ENCODE measurements at places on chromosomes 13 and 19.
A peak's percentile ranks its signal among the peaks of the same experiment; 100 is the strongest.

- no peak for DNase-seq
Measured at GRCh38 chr19:45159210-45159970, 1.4 kb downstream of the NKPD1 start.

DNA sequence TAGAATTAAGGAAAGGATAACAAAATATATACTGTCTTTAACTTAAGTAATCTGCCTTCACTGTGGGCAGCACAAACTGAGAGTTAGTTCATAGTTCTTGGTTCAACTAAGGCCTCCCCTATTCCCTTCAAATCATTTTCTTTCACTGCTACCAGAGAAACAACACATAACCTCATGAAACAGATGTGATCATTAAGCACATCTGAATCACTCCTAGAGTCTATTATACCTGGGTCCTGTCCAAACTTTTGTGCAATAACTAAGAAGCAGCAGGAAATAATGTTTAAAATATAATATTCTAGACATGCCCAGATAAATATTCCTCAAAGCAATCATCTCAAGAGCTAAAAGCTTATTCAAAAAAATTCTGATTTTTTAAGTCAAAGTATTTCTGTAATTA, 62.9 kb downstream of the ZC3H13 start:
- DNase-seq = no peak

DNA sequence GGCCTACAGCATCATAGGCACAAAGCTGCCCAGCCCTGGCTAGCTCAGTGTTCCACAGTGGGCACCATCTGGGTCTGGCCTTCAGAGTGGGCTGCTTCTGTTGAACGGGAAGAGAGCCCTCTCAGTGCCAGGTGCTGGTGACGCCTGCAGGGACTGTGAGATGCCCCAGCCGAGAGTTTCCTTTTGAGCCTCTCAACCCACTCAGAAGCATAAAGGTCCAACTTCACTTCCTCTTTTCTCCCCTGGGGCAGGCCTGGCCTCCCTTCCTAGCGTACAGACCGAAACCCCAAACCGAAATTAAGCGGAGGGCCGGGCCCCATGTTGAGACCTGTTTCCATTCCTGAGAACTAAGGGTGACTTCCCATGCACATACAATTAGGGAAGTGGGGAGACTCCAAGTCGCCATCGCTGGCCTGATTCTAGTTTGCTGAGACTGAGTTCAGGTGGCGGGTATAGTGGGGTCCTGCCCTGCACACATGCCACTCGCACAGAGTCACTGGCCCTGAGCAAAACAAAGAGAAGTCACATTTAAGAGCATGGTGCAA, 6.9 kb downstream of the RAB8A start:
- no peak for DNase-seq

- no peak for DNase-seq
Measured at GRCh38 chr13:74845806-74846205, 636.2 kb downstream of the TBC1D4 start.

DNA sequence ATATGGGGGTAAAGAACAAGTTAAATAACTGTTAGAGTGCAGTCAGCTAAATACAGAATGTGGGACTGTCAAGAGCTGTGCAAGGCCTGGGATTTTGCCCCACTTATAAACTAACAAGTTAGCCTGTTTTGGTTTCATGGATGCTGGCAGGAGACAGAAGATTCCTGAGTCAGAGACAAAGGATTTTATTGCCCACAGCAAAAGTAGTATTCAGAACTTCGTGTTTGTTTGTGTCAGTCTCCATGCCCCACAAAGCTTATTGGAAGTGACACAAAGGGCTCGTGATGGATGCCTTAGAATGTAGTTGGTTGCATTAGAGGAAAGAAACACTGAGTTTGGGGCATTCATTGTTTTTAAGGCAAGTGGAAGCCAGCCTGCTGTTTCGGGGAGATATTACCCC, 22.2 kb upstream of the SPRYD7 start:
- no peak for DNase-seq

- no peak for DNase-seq
Measured at GRCh38 chr19:16168465-16169081, 4.8 kb downstream of the CIB3 start.

DNA sequence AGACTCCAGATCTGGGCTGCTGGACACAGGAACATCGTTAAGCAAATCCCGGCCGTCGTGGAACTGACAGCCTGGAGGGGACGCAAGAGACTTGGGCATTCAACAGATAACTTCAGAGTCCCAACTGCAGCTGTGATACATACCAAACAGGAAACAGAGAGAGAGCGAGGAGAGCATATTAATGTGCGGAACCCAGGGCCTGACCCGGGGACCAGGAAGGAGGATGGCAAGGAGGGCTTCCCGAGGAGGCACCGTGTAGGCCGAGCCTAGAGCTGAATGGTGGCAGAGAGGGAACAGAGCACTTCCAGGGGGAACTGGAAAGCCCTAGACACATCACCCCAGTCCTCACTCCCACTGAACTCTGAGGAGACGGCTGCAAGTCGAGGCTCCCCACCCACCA, 68.1 kb downstream of the SIPA1L3 start:
- no peak for DNase-seq

GRCh38 chr19:42370626-42371175, 19.4 kb downstream of the CNFN start:
- DNase-seq = no peak

- peak; percentile 39 for DNase-seq
Measured at GRCh38 chr13:59391696-59392095, 772.0 kb downstream of the DIAPH3 start.

DNA sequence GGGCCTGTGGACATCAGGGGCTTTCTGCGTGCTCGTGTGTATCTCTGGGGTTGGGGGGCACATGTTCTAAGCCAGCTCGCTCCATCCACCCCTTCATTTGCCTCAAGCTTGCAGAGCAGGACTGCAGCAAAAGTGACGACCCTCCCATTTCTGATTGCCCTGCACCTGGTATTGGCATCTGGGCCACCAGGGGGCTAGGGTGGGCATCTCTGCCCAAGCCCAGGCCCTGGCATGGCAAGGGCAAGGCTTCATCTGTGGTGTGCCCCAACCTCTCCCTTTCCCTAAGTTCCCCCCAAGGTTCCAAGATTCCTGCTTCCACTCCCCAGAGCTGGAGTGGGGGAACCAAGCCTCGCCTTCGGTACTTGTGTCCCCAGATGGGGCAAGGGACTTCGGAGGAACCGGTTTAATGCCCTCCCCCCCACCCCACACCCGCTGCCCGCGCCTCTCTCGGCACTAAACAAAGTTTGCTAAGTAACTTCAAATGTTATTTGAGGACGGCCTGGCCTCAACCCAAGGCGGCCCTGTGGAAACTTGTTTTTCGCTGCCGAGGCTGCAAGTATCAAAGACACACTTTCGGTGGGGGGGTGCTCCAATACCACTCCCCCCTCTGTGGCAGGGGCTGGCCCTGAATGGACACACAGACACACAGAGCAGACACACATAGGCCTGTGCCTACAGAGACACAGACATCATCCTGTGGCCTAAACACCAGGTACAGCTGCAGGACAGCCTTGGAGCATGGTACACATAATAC, 12.2 kb downstream of the NFIX start:
- no peak for DNase-seq

- no peak for DNase-seq
Measured at GRCh38 chr13:38409771-38410170, 60.1 kb downstream of the UFM1 start.

DNA sequence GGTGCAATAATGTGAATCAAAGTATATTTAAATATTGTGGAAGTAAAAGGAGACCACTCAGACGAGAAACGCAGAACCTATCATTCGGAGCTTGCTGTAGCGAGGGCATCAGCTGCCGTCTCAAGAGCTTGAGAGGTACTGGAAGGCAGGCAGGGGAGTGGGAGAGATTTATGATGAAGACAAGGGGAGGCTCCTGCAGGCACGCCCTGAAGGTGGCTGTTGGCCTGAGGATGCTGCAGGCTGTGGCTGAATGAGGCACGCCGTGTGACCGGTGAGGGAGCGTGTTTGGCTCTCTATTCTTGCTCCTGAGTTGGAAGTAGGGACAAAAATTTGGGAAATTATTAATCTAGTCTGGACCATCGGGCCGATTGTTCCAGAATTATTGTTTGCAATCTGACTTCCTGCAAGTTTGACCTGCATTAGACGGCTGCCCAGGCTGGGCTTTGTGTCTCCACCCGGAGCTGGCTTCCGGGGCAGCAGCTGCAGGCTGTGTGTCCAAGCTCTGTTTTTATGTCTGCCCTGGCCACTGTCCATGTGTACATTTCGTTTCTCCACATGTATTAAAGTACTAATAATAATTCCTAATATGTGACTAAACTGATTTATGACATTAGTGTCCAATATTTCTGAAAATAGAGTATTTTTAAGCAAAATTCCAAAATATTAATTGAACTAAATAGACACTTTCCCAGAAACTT, 91.1 kb upstream of the ANKRD10 start:
- DNase-seq = no peak

DNA sequence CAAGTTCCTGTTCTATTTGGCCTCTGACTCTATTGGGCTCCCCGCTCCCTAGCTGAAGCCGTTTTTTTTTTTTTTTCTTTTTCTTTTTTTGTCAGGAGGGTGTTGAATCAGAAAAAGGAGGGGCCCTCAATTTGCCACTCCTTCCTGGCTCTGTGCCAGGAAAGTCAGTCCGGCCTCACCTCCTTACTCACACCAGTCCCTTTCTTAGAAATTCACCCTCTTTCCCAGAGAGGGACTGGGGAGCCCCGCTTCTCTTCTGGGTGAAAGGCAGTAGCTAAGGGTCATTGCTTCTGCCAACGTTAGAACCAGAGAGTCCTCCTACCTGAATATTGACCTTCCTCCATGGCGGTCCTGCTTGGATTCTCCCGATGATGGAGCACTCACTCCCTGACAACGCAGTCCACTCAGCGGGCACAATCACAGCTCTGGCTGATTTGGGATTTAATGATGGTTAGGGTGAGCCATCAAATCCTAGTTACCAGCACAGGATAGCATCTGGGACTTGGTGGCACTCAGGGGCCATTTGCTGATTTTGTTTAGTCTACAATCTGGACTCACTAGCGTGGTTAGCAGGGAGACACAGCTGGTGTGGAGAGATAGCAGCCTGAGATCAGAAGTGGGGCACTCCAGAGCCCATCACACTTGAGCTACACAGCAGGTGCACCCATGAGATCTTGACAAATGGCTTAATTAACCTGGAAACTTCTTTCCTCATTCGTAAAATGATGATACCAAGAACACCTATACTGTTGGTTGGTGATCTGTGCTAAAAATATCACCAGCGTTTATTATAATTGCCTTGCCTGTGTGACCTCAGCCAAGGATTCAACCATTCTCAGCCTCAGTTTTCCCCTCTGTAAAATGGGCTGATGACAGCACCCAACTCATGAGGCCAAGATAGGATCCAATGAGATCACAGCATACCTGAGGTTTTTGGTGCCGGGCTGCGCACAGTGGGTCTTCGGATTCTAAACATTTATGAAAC, 2.2 kb downstream of the FCER2 start:
- no peak for DNase-seq

GRCh38 chr19:10544242-10544752, 593 bp downstream of the ATG4D start:
- DNase-seq = no peak

GRCh38 chr13:78593652-78594455, 9.5 kb downstream of the POU4F1 start:
- no peak for DNase-seq

GRCh38 chr13:104461049-104461448, 1394.8 kb upstream of the SLC10A2 start:
- no peak for DNase-seq

DNA sequence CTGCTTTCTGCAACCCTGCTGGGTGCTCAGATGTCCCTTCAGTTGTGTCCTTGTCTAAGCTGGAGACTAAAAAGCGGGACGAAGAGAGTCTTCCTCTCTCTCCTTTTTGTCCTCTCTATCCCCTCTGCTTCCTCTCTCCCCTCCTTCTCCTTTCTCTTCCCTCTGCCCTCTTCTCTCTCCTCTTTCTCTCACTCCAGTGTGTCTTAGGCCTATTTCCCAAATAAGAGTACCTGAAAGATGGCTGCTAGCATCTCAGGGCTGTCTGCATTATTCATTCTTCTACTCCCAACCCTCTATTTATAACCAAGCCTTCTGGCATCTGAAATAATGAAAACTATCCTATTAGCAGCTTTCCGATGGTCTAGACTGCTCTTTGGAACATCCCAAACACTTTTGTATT, 729.8 kb downstream of the UQCRFS1 start:
- DNase-seq = no peak

GRCh38 chr19:2607712-2608601, 94.5 kb downstream of the GNG7 start:
- peak; percentile 77 for DNase-seq

DNA sequence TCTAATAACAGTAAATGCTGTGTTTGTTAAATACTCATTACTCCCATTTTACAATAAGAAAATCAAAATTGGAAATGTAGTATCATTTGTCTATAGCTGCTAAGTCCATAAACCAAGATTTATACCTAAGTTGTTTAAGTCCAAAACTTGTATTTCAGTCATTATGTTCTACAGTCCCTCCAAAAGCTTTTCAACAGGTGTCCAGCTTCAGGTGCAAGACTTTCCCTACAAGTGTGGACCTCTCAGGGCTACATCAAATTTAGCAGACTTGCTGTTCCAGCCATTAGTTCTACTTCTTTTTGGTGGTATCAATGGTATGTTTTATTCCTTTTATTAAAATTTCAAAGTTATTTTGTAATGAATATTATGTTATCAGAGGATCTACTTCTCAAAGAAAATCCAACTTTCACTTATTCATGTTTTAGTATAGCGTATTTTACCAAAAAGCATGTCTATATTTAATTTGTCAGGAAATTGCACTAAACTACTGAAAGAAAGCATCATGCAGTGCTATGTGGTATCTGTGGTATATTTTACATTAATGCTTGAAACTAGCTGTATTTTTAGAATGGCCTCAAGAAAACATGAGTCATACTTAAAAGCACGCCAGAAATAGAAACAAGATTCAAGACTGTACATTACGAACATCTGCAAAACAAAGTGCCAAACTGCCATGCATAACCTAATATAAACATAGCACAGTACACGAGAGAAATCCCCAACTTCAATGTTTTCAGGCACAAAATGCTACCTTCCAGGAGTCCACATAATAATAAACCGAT, 44.5 kb downstream of the VWA8 start:
- no peak for DNase-seq

DNA sequence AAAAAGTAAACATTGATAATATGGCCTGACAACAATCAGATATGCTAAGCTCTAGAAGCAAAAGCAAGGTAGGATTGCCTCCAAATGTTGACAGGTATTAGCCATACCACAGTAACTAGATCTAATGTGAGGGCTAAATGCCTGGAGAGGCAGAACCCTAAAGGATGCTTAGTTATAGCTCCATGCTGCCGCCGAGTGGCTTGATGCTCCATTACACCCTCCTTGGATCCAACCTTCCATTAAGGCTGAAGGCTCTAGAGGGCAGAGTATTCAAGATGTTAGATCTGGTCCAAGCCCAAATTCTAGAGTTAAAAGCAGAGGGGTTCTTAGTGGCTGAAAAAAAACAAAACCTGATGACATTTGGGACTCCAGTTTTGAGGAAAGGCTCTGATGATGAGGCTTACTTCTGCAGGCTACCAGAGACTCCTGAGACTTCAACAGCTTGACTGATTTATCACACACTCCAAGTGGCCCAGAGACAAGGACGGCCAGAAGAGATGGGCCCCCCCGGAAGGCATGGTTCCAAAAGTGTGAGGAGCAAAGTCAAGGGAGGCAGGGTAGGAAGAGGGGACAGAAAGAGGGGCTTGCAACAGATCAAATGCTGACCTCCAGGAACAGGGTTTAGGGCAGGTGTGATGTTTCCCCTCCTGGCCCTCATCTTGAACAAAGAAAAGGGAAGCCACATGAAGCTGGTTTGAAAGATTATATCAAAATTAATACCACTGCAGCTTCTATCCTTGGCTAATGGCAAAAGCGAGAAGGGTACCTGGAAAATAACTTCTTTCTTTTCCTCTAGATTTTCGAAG, 21.9 kb upstream of the CPB2 start:
- DNase-seq = peak; percentile 69

- no peak for DNase-seq
Measured at GRCh38 chr13:77048681-77049080, 21.7 kb upstream of the FBXL3 start.

- no peak for DNase-seq
Measured at GRCh38 chr19:49512970-49513745, 697 bp downstream of the FCGRT start.
